Stimulated activated CD8-positive, alpha-beta memory T cell treated with anti-CD3 and anti-CD28 coated beads, Interleukin-2, amount 100 ng/mL, for 1 hour (primary cell): ENCODE measurements at places on chromosomes 1 and 21.

- no peak for DNase-seq
Observed at GRCh38 chr1:33338048-33338439, 17.1 kb upstream of the A3GALT2 start.

GRCh38 chr1:44293761-44294315 is 61.2 kb downstream of the ERI3 start:
- DNase-seq, result no peak

- DNase-seq, result no peak
Observed at GRCh38 chr21:38268864-38269575, 12.2 kb downstream of the KCNJ15 start.

GRCh38 chr1:66490816-66491215 is 43.1 kb upstream of the SGIP1 start:
- no peak for DNase-seq

- no peak for DNase-seq
Observed at GRCh38 chr1:81237473-81238089, 563.2 kb upstream of the ADGRL2 start.

GRCh38 chr1:12162459-12163137 is 4.2 kb upstream of the TNFRSF1B start:
- no peak for DNase-seq
